CD8-positive, alpha-beta memory T cell (primary cell): ENCODE measurements at places on chromosomes 7 and 10.

- no peak for DNase-seq
These were observed 120.4 kb downstream of the ZMIZ1 start for GRCh38 chr10:79189181-79189580.

DNA sequence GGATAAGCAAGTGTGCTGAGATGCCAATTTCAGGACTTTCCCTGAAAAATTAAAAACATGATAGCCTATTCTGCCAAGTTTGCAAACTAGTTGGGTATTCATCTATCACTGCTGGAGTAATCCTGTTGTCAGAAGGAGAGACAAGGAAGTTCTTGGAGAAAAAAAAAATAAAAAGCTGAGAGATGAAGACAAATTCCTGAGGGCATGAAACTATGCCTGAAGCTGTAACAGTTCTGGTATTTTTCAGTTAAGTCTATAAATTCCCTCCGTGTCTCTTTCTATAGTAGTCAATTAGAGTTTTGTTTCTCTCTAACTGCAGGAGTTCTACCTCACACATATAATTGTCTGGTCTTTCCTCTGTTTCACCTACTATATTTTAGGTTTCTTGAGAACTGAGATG, 95.7 kb downstream of the DGKB start:
- DNase-seq, result no peak

- no peak for DNase-seq
These were observed 10.0 kb downstream of the SFTPD start for GRCh38 chr10:79938728-79939406.

GRCh38 chr10:31871266-31872065, 57.2 kb downstream of the ARHGAP12 start:
- DNase-seq, result no peak

- no peak for DNase-seq
These were observed 37.0 kb upstream of the MXI1 start for GRCh38 chr10:110170142-110170971.

- DNase-seq, result no peak
These were observed 154.4 kb upstream of the SH2B2 start for GRCh38 chr7:102132209-102132752.

GRCh38 chr10:61160253-61160652, 216.3 kb upstream of the RHOBTB1 start:
- DNase-seq, result no peak

GRCh38 chr10:111874576-111874975, 309.0 kb downstream of the GPAM start:
- no peak for DNase-seq

GRCh38 chr7:90604383-90604782, 8.3 kb downstream of the CDK14 start:
- no peak for DNase-seq

- no peak for DNase-seq
These were observed 4.1 kb downstream of the GET4 start for GRCh38 chr7:880450-880849.

- DNase-seq, result no peak
These were observed 33.4 kb downstream of the LARP4B start for GRCh38 chr10:898141-898540.
